ENCODE measurements at places on chromosomes 3 and 15.

GRCh38 chr15:76840830-76841460, 64.2 kb downstream of the SCAPER start:
- no peak for DNase-seq

GRCh38 chr3:39065197-39065596, 13.4 kb downstream of the WDR48 start:
- no peak for DNase-seq

DNA sequence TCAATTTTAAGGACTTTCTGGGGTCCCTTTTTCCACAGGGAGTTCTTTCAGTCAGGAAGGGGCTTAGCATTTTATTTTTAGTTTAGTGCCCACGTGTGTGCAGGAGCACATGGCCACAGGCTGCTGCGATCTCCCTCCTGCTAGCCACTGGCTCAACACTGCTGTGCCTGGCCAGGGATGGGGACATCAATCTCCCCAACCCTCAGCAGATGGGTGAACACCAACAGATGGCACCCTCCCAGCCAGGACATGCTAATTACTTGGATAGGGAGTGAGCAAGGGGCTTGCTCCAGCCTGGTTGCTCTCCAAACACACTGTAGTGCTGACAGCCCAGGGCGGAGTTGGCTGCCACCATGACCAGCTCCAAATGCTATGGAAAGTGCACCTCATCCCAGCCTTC, 7.4 kb upstream of the RIOX2 start:
- DNase-seq: no peak

DNA sequence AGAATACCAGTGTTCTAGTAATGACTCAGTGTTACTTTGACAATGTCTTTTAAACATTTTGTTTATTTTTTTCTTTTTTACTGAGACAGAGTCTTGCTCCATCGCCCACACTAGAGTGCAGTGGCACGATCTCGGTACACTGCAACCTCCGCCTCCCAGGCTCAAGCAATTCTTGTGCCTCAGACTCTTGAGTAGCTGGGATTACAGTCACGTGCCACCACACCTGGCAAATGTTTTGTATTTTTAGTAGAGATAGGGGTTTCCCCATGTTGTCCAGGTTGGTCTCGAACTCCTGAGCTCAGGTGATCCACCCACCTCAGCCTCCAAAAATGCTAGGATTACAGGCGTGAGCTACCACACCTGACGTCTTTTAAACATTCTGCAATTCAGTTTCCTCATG, 15.7 kb downstream of the AQR start:
- DNase-seq: no peak

DNA sequence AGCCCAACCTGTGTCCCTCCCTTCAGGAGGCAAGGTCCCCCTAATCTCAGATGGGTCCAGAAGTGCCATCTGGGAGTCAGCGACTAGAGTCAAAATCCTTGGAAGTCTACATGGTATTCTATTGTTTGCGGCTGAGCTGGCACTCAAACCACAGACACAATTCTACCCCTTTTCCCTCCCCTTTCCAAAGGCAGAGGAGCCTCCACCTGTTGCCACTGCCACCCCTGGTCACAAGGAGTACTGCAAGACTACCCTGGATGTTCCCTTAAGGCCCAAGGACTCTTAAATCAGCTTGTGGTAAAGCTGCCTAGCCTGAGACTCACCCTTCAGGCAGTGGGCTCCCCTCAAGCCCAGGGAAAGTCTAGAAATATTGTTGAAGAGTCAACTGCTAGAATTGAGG, 4.3 kb upstream of the OR5H6 start:
- DNase-seq: no peak

All from stimulated activated CD4-positive, alpha-beta T cell treated with anti-CD3 and anti-CD28 coated beads, Interleukin-1b, Interleukin-23, amount 100 ng/mL, for 1 hour (primary cell).